ENCODE measurements at places on chromosomes 11 and 22. TPM values are rescaled to one million over a fixed set of nuclear protein-coding genes. Genes with fewer than 3 reads are reported as not detected.
A peak's percentile ranks its signal among the peaks of the same experiment; 100 is the strongest.

The ARHGAP20 gene
- total RNA-seq: 0.04 TPM

The TEX54 gene
- total RNA-seq: 1.2 TPM

The GRM5 gene
- not detected for total RNA-seq

The WBP2NL gene
- total RNA-seq: 0.22 TPM

DNA sequence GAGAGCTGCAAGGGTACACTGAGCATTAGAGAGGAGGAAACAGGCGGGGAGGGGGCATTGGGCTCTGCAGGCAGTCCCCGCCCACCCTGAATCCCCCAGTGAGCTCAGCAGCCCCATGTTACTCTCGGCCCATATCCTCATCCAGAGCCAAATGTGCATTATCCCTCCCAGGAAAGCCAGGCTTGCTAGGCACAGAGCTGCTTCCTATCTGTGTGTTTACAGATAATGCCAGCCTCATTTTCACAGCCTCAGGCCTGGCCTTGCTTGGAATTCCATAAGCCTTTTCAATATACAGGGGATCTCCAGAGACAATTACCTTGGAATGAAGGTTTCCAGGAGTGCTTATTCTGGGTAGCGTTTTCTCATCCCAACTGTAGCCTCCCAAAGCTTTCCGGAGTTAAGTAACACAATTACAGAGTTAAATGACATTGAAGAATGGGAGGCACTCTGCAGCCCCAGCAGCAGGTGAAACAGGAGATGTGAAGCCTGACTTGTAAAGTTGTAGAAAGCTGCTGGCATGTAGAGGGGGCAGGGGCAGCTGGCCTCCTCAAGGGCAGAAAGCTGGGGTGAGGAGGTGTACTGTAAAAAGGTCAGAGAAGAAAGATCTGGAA is 91.5 kb upstream of the TBCEL start:
- DNase-seq: no peak
- no peaks in the 10 kb centered on the region for H3K36me3 ChIP-seq
- no peak overlapping the region for H3K4me3 ChIP-seq
- H3K27ac ChIP-seq: no peak overlapping the region
- H3K4me1 ChIP-seq: no peaks in the 10 kb centered on the region

- peaks cover 2% of the 10 kb centered on the region for H3K27me3 ChIP-seq
- H3K4me3 ChIP-seq: no peak overlapping the region
- H3K36me3 ChIP-seq: no peaks in the 10 kb centered on the region
- DNase-seq: no peak
- H3K27ac ChIP-seq: no peak overlapping the region
- no peaks in the 10 kb centered on the region for H3K4me1 ChIP-seq
Measured at GRCh38 chr22:22888571-22889353, 1.1 kb downstream of the IGLL5 start.

DNA sequence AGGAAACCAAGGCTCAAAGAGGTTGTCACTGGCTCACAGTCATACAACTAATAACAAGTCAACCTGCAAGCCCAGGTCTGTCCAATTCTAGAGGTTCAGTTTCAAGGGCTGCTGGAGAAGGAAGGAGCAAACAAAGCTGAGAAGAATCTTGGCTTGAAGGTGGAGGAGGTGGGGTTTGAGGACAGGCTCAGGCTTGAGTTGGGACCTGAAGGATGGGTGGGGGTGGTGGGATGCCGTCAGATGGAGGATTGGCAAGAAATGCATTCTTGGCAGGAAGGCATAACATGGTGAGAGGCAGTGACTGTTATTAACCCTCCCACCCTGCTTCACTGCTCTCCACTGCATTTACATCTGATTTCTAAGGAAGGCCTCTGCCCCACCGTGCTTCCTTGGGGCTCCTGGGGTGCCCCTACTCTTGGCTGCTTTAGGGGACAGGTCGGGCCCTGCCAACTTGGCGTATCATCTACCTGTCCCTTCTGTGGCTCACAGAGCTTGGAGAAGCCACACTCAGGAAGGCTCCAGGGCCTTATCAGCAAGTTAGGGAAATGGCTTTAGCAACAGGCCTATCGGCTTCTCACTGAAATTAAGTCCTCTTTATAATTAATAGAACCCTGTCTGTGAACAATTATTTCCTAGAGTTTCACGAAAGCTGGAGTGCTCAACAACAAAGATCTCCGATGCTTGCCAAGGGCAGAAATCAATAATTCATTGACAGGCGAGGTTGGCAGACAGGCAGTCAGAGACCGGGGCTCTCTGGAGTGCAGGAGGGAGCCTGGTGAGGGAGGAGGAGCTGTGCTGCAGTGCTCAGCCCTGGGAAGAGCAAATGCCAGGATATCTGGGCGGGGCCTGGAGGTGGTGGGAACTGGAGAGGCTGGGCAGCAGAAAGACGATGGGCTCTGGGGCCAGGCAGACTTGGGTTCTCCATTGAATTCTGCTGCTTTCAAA is 84.9 kb upstream of the NARS2 start:
- peaks cover 6% of the 10 kb centered on the region for H3K36me3 ChIP-seq
- DNase-seq: peak; percentile 57
- H3K27ac ChIP-seq: no peak overlapping the region
- H3K27me3 ChIP-seq: no peaks in the 10 kb centered on the region
- H3K4me1 ChIP-seq: no peaks in the 10 kb centered on the region
- no peak overlapping the region for H3K4me3 ChIP-seq

- no peak for DNase-seq
- H3K4me1 ChIP-seq: peaks cover 6% of the 10 kb centered on the region
- H3K27ac ChIP-seq: no peak overlapping the region
- no peaks in the 10 kb centered on the region for H3K27me3 ChIP-seq
Measured at GRCh38 chr22:20002128-20002527, 14.5 kb downstream of the ARVCF start.

DNA sequence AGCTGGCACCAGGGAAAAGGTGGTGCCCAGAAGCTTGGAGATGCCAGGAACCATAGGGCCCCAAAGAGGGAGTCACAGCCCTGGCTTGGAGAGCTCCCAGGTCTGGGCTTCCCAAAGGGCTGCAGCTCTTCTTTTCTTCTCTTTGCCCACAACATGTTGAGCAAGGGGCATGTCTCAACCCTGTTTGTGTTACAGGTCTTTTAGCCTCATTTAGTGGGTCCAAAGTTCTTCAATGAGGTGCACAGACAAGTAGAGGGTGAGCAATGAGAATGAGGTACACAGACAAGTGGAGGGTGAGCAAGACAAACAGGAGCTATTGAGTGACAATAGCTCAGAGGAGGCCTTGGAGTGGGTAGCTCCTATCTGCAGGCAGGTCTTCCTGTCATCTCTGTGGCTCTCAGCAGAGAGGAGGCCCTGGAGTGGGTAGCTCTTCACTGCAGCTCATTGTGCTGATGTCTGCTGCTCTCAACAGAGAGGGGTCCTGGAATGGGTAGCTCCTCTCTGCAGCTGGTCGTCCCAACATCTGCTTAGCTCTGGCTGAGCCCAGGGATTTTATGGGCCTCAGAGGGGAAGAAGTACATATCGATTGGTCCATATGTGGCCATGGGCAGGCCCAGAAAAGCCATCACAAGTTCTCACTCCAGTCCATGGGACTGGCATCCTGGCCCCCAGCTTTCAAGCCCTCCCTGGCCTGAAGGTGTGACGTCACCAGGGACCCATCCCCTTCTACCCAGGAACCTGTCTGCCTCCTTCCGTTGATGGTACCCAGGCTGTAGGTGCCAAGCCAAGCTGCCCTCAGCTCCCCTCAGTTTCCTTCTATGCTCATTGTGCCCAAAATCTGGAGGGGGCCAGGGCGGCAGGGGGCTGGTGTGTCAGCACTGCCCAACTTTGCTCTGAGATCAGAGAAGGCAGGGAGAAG is 34.9 kb downstream of the WBP2NL start:
- H3K27me3 ChIP-seq: no peaks in the 10 kb centered on the region
- DNase-seq: no peak
- H3K4me3 ChIP-seq: no peak overlapping the region
- H3K27ac ChIP-seq: no peak overlapping the region
- peaks cover 6% of the 10 kb centered on the region for H3K36me3 ChIP-seq

GRCh38 chr11:105670811-105671210 is 60.9 kb downstream of the GRIA4 start:
- H3K4me1 ChIP-seq: no peaks in the 10 kb centered on the region
- no peak for DNase-seq
- H3K4me3 ChIP-seq: no peak overlapping the region
- H3K36me3 ChIP-seq: no peaks in the 10 kb centered on the region

GRCh38 chr22:42116848-42117424 is 13.7 kb downstream of the CYP2D6 start:
- no peaks in the 10 kb centered on the region for H3K27me3 ChIP-seq
- H3K4me3 ChIP-seq: no peak overlapping the region
- no peaks in the 10 kb centered on the region for H3K4me1 ChIP-seq

DNA sequence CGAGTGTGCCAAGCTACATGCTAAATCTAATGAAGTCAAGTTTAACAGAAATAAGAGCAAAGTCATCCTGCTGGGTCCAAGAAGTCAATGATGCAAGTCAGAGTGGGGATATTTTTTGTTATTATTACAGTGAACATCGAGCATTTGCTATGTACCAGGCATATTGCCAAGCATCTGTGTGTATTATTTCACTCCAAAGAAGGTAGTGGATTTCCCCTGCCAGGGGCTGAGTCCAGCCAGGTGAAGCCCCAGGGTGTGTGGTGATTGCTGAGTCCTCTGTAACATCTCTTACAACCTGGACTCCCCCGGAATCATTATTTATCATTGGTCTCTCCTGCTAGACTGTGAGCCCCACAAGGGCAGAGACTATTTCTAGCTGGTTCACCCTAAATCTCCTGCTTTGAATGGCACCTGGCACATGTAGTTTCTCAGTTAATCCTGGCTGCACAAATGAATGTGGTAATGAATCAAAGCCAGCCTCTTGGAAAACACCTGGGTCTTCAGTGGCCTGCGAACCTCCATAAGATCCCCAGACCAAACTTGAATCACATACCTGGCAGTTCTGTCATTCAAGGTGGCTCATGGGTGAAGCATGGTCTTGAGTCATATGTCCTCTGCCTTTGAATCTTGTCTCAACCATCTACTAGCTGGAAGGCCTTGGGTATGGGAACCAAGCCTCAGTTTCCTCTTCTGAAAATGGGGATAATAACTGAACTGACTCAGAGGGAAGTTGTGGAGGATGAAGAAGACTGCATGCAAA is 549.2 kb downstream of the MIAT start:
- H3K4me3 ChIP-seq: no peak overlapping the region
- H3K27ac ChIP-seq: no peak overlapping the region
- DNase-seq: no peak
- no peaks in the 10 kb centered on the region for H3K27me3 ChIP-seq
- peaks cover 2% of the 10 kb centered on the region for H3K4me1 ChIP-seq
- no peaks in the 10 kb centered on the region for H3K36me3 ChIP-seq

DNA sequence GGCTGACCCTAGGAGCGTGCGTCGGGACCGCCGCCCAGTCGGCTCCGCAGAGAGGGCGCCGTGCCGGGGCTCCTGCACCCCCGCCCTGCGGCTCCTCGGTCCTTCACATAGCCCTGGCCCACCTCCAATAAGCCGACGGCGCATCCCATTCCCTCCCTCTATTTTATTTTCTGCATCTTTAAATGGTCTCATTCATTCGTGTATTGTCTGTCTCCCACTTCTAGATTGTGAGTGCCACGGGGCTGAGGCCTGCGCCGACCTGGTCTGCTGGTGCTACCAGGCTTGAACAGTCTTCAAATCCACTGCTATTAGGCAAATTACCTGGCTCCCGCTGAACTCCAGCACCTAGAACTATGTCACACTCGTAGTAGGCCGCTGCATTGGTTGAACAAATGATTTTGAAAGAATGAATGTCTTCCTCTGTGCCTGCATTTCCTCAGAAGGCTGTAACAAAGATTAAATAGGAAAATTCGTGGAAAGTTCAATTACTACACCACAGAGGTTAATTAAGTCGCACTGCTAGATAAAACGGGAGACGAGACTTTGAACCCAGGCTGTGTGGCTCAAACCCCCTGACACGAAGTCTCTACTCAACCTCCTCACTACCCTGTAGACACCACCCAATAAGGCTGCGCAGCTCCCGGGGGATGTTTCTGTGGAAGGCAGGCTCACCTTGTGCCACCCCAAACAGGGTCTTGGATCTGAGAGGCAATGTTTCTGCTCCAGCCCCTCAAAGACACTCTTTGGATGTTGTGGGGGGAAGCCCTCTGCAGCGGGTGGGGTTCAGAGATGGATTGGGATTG is 1.2 kb upstream of the PPP1R14B start:
- H3K27me3 ChIP-seq: no peaks in the 10 kb centered on the region
- H3K36me3 ChIP-seq: peaks cover 13% of the 10 kb centered on the region
- peaks cover 9% of the 10 kb centered on the region for H3K4me1 ChIP-seq
- peak overlapping the region; percentile 93 for H3K4me3 ChIP-seq
- no peak for DNase-seq
- no peak overlapping the region for H3K27ac ChIP-seq

DNA sequence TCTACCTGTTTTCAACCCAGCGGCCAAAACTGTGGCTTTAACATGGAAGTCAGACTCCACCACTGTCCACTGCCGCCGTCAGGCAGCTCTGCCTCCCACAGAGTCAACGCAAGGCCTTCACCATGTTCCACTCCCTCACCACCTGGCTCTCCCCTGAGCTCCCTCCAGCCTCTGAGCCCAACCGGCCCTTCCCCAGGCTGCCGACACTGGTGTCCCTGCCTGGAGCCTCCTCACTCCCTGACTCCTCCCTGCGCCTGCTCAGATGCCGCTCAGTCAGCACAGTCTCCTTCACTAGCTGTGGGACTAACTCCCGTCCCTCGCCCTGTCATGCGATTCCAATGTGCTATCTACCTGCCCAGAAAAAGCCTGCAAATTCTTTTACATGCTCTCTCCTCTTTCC is 16.3 kb downstream of the SULT4A1 start:
- peaks cover 11% of the 10 kb centered on the region for H3K36me3 ChIP-seq
- H3K4me3 ChIP-seq: no peak overlapping the region
- H3K27me3 ChIP-seq: no peaks in the 10 kb centered on the region
- no peaks in the 10 kb centered on the region for H3K4me1 ChIP-seq
- no peak overlapping the region for H3K27ac ChIP-seq

All from H9 (cell line).